ENCODE measurements at places on chromosomes 2 and 18.
A peak's percentile ranks its signal among the peaks of the same experiment; 100 is the strongest.

DNA sequence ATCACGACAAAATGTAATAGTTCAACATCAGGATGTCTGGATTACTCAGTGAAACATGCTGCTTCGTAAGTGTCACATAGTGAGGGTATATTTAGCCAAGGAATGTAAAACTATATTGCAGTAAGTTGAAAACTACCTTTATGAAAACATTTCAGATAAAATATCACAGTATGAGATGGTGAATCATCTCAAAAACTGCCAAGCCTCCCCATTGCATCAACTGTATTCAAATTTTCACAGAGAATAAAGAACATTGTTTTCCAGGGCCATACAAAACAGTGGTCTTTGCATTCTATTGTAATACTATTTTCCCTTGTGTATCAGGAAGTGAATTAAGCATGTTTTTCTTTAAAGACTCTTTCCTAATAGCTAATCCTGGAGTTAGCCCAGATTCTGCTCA is 47.6 kb upstream of the MSTN start:
- peak; percentile 78 for DNase-seq

DNA sequence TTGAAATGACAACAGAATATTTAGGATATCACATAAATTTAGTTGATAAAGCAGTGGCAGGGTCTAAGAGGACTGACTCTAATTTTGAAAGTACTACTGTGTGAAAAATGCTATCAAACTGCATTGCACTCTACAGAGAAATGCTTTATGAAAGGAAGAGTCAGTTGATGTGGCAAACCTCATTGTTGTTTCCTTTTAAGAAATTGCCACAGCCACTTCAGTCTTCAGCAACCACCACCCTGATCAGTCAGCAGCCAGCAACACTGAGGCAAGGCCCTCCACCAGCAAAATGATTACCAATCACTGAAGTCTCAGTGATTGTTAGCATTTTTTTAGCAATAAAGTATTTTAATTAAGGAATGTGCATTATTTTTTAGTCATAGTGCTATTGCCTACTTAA is 488.7 kb upstream of the SLC39A10 start:
- DNase-seq, result no peak

- DNase-seq, result no peak
Observed at GRCh38 chr18:38421021-38421420, 855.4 kb upstream of the CELF4 start.

DNA sequence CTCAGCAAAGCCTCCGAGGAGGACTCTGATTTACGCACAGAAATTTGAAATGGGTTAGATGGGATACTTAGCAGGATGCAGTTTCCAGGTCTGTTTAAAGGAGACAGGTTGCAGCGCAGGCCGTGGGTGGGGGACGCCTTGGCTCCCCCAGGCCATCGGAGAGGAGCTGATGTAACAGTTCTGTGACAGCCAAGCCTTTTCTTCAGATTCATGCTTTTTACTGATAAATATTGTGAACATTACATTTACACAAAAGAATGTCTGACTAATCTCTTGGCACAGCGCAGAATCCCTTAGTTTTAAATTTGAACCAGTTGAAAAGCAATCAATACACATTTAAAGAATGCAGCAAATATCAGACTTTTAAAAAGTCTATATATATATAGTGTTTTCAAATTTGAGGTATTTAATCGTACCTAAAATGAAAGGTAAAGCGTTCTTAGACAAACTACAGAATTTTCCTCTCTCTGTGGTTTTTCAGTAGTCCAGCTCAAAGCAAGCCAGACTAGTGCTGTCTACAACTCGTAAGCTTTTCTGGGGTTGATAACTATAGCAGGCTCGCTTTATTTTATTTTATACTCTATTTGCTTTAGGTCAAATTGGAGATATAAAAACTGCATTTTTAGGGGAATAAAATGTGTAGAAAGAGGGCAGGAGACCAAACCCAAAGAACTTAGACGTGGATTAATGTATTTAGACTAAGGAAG is 221.9 kb downstream of the PIEZO2 start:
- DNase-seq, result peak; percentile 86

DNA sequence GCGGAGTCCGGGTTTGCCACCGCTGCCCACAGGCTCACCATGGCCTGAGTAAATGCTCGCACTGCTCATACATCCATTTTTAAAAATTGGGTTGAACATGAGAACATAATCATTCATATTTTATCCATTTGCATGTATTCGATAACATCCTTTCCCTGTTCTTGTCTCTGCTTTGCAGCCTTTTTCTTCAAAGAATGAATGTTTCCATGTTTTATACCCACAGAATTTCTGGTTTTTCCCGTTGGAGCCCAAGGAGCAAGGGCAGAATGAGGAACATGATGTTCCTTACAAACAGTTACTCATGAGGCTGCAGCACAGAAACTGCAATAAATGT is 146.5 kb downstream of the CCDC74A start:
- no peak for DNase-seq

GRCh38 chr2:52532956-52533355 is 1234.6 kb upstream of the CHAC2 start:
- DNase-seq, result no peak

GRCh38 chr2:139031722-139032121 is 251.5 kb upstream of the NXPH2 start:
- DNase-seq, result peak; percentile 1

- peak; percentile 89 for DNase-seq
Observed at GRCh38 chr2:160205505-160205904, 5.4 kb upstream of the ITGB6 start.

All from fibroblast of pulmonary artery (primary cell).